Breast epithelium (tissue), 4 donors: ENCODE measurements at places on chromosomes 3 and 15. TPM values are rescaled to one million over a fixed set of nuclear protein-coding genes. Genes with fewer than 3 reads are reported as not detected.

C3orf49 gene
- not detected for total RNA-seq

MINAR1 gene
- total RNA-seq, result 0.16 TPM

ITIH1 gene
- 0.33 TPM for total RNA-seq

MOBP gene
- total RNA-seq, result not detected

KCTD6 gene
- 15.4 TPM for total RNA-seq

DBR1 gene
- 20.5 TPM for total RNA-seq

GPR15 gene
- 1.6 TPM for total RNA-seq

PEX5L gene
- total RNA-seq, result 0.48 TPM

CYP1A2 gene
- not detected for total RNA-seq

DNA sequence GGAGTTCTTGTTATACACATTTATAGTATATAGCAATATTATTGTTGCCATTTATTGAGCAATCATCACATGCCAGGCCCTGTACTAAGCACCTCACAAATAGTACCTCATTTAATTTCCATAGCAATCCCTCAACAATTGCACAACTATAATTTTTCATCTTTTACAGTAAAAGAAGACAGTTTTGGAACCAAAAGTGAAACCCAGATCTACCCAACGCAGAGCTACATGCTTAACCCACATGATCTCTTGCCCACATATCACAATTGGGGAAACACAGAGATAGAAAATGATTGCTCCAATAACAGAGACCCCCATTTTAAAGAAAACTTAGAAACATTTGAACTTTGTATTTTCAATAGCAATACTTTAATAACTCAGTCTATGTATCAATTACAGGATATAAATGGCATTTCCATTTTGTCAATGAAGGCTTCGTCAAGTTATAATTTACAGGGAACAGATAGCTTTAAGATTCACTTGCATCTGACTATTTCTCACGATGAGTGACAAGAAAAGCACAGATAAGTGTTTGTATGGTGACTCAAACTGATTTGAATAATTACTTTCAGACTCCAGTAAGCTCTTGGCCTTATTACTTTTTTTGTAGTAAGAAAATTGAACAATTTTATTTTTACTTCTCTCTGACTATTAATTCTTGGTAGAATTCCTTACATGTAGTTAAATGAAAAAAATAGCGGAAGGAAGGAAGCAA is 38.7 kb upstream of the CCDC50 start:
- DNase-seq, result no peak

GRCh38 chr3:124878561-124879336 is 8.4 kb downstream of the ITGB5 start:
- no peak for DNase-seq

DNA sequence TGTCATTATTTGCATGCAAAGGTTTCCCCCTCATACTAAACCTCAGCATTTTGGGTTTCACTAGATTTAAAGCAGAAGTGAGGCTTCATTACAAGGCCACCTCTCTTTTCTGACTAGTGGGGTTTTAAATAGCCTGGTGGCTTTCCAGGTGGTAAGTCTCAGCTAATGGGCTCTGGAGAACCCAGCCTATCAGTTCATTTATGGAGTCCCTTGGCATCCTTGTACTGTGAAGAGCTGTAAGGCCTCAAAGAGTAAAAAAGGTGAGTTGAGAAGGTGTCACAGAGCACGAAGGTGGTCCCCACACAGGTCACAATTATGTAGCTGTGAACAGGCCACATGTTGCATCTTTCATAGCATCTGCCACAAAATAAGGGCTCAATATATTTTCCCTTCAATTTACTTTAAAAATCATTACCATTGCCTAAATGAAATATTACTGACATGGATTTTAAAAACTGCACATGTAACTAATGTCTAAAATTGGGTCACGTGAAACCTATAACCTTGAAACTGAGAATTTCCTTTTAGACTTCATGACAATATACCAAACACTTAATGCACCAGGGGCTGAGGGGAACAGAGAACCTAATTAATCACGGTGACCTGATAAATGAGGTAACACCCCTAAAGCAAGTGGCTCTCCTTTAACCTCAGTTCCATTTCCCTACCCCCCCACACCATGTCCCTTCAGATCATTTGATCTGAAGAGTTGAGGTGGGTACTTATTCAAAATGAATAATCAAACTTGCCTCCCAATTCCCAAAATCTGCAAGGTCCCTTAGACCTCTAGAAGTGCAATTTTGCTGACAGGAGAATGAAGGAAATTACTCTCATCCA is 1.3 kb downstream of the NGLY1 start:
- DNase-seq, result no peak

DNA sequence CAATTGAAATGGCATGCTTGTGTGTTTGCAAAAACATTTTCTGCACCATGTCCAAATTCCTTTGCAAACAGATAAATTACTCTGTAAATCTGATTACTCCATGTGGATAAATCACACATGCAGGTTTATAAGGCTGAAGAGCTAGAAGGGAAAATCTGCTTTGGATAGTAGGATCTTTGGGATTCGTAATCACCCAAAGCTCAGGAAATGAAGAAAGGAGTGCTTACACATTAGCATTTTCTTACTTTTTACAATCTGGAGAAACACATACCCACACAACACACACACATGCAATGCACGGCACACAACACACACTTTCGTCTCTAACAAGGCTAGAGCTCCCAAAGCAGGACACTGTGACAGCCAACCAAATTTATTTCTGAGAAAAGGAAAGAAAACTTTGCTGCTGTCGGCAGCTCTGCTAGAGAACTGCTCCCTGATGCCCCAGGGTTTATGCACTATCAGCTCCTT is 2.1 kb downstream of the LSAMP start:
- DNase-seq, result no peak

GRCh38 chr3:27094721-27095120 is 274.5 kb downstream of the NEK10 start:
- DNase-seq, result no peak

GRCh38 chr3:6079011-6079410 is 781.9 kb upstream of the GRM7 start:
- no peak for DNase-seq

DNA sequence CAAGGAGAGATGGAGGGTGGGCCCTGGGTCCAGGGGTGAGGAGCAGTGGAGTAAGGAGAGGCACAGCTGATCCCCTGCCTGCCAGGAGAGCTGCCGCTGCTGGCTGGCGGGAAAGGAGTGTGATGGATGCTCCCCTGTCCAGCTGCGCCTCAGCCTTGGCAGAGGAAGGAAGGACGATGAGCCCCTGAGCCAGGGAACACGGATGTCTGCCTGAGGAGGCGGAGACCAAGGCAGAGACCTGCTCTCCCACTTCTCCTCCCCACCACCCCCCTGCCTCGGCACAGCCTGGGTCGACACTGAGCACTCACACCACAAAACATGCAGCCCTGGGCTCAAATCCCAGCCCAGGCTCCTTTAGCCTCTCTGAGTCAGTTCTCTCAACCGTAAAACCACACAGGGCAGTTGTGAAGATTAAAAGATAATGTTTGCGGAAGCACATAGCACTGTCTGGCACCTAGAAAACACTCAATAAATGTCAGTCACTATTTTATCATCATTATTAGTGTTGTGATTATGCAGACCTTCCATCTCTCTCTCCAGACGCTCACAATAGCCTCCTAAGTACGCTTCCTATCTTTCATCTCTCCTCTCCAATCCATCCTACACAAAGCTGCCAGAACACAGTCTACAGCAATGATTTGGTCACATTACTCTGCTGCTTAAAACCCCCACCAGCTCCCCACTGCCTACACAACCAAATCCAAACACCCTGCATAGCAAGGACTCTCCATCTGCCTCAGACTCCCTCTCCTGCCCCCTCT is 52.2 kb downstream of the SEMA5B start:
- DNase-seq, result peak; percentile 57

DNA sequence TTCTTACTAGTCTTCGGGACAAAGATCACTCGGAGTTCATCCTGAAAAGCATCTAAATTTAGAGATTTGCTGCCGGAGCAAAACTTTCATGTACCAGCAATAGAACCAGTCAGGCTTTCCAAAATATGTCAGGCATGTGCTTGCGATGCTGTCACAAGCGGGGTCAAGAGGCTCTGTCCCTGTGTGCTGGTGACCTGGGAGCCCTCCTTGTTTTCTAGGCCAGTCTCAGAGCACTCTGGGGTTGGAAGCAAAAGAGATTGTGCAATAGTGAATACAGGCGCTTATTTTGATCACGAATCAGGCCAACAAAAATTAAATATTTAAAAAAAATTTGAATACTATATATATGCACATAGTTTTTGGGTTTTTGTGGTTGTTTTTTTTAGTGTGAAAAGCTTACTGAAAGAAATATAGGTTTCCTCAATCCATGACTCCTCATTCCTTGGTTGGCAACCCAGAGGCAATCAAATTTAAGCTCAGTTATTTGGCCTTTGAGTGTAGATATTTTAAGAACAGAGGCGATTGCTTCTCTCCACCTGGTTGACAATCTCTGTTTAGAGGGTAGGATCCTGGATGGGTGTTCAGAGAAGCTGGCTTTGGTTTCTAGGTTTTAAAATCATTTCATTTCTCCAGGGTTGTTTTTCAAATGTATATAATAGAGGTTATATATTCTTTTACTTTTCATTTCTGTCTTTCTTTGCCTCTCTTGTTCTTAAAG is 8.4 kb upstream of the KLHL24 start:
- DNase-seq, result no peak

GRCh38 chr3:14633819-14634424 is 17.6 kb upstream of the CCDC174 start:
- DNase-seq, result no peak

DNA sequence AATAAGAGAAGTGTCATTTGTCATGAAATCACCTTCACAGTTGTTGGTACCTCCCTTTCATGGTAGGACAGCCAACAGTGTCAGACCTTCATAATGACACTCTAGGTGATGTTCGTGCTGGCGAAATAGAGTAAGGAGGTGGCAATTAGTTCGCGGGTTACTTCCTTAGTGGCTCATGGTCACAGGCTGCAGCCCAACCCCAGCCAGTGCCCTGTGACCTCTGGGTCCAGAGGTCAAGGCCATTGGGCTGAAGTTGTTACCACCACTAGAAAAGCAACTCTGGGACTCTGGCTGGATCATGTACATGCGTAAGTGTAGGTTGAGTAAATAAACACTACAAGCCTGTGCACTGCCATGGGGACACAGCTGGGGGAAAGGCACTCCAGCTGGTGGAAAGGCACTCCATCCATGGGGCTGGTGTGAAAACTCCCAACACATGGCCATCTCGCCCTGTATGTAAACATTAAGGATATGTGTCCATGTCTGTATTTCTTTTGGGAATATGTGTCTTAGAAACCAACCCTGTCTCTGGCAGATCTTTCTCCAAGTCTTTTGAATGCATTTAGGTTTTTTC is 106.7 kb downstream of the RYK start:
- DNase-seq, result no peak

- DNase-seq, result no peak
Measured at GRCh38 chr15:100601163-100601562, 821 bp downstream of the LINS1 start.

GRCh38 chr3:149449799-149450198 is 24.7 kb upstream of the TM4SF4 start:
- no peak for DNase-seq

- DNase-seq, result no peak
Measured at GRCh38 chr15:101394654-101395053, 94.9 kb downstream of the PCSK6 start.

GRCh38 chr3:58998476-58999117 is 51.2 kb downstream of the CFAP20DC start:
- no peak for DNase-seq

DNA sequence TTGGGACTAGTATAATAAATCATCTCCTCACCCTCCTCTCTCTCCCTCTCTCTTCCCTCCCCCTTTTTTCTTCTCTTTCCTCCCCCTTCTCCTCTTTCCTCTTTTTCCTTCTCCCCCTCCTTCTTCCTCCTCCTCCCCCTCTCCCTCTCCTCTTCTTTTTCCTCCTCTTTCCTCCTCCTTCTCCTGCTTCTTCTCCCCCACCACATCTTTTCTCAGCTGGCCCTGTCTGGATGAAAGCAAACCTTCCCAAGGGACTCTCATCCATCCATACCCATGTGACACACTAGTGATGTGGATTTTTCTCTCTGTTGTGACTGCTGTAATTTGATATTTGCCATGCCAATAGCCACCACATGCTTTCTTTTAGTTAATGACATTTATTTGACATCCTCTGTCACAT is 127.2 kb downstream of the EBLN2 start:
- DNase-seq, result no peak

DNA sequence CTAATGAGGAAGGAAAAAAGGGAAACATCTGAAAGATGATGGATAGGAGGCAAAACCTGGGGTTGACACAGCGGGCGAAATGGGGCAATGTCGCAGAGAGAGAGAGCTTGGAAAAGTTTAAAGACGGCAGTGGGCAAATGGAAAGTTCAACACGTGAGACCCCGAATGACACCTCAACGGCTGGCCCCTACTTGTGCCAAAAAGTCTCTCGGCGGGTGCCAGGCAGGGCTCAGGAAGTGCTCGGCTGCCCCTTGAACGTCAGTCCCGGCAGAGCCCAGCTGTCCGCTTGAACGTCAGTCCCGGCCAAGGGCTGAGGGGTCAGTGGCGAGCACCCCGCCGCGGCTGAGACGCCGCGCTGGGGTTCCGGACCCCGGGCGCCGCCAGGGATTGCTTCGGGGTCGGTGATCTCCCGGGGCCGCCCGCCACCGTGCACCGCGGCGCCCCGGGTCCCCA is 658 bp downstream of the EOGT start:
- no peak for DNase-seq

- no peak for DNase-seq
Measured at GRCh38 chr3:39176025-39176714, 16.2 kb downstream of the XIRP1 start.

- no peak for DNase-seq
Measured at GRCh38 chr3:87088993-87089841, 98.3 kb upstream of the VGLL3 start.

DNA sequence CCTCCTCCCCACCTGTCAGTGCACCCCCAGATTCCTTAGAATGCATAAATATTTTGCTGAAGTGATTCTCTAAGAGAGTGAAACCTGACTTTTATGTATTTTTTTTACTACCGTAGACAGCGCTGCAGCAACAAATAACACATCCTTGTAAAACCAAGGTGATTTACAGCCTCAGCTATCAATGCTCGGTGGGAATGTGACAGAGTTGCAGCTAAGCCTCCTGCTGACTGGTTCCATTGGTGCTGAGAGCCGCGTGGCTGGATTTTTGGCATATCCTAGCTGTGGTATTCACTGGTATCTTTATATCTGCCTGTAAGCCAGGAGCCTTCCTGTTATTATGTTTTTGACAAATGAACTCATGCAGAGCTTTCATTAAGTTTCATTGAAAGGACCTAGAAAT is 11.0 kb downstream of the FGD5 start:
- no peak for DNase-seq

DNA sequence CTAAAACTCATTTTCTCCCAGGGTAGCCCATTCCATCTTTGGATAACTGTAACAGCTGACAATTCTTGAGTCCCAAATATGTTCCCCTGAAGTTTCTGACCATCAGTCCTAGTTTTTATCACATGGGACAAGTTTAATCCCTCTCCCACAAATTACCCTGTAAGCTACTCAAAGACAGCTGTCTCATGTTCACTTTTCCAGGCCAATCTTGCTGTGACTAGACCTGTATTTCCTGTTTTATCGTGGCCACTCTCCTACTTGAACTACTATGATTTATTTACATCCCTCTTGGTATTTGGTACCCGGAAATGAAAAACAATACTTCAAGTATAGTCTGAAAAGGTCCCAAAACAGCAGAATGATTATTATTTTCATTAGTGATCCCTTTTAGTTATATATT is 95.1 kb upstream of the MEX3B start:
- no peak for DNase-seq
